ENCODE measurements at places on chromosomes 4 and X.

DNA sequence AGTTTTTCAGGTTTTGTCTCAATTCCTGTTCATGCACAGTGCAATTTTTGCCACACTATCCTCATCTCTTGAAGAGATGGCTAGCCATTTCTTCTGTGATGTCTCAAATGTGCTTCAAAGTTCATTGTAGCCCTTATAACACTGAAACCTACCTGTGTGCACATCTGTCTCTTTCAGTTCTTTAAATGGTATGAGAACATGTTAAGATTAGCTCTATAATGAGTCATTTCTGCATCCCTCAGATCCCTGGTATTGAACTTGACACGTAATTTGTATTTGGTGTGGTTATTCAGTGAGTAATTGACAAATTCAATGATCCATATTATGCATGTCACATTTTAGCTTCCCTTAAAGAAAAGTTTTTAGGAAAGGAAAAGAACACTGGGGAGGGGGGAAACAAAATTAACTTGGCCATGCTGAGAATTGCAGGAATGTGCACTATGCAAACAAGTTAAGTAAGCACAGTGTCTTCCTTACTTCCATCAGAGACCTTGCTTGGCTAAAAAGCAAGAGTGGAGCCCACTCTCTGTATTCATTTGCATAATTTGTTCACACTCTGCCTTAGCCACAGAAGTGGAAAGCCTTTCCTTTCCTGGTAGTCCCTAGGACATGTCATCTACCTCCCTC, 659.8 kb upstream of the MAGEB2 start:
- DNase-seq: no peak

- no peak for DNase-seq
Measured at GRCh38 chr4:86960557-86960961, 25.7 kb downstream of the AFF1 start.

- DNase-seq: no peak
Measured at GRCh38 chrX:104522386-104522785, 43.6 kb upstream of the IL1RAPL2 start.

GRCh38 chr4:165502916-165503907, 124.4 kb downstream of the CPE start:
- DNase-seq: no peak
